ENCODE measurements at places on chromosomes 3 and 15.

DNA sequence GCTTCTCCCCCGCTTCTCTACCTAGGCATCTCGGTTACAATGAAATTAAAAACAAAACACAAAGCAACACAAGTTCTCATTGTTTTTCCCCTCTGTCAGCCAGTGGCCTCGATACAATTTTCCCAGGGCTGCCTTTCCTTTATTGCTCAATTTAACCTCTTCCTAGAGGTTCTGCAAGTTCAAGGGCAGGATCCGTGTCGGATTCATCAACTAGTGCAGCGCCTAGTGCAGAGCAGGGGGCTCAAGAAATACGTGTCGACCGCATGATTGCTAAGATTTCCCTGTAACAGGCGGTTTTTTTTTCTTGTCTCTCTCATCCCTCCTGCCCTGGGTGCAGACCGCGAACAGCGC lies 1.4 kb upstream of the BHLHE40 start:
- no peak for DNase-seq

GRCh38 chr3:173025941-173026340 lies 115.1 kb downstream of the SPATA16 start:
- DNase-seq, result no peak

GRCh38 chr3:23115171-23115877 lies 87.8 kb upstream of the UBE2E2 start:
- no peak for DNase-seq

DNA sequence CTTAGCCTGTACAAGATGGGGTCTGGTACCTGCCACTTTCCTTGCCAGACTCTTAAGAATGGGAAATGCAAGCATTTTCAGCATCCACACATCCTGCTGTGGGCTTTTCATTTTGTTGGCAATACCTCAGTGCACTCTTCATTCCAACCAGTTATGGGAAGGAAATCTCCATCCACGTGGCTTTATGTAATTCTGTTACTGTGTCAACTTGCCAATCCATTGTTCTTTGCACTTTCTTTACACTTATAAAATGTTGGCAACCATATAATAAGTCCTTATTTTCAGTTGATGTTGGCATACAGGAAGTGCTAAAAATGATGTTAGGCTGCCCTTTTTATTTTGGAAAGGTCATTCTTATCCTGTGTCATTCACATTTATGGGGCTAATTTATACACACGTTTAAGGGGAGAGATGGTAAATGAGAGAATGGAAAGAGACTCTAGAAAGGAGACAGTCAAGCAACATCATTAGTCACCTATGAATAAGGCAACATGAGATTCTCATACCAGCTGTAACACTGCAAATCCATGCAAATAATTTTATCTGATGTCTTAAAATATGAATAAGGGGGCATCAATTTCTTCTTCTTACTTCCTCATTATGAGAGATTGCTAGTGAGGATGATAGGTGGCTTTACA lies 238.7 kb downstream of the CHST2 start:
- DNase-seq, result no peak

- no peak for DNase-seq
These were observed 5.8 kb downstream of the LIPC start for GRCh38 chr15:58437531-58438105.

GRCh38 chr3:76651784-76652183 lies 388.1 kb upstream of the ROBO2 start:
- no peak for DNase-seq

DNA sequence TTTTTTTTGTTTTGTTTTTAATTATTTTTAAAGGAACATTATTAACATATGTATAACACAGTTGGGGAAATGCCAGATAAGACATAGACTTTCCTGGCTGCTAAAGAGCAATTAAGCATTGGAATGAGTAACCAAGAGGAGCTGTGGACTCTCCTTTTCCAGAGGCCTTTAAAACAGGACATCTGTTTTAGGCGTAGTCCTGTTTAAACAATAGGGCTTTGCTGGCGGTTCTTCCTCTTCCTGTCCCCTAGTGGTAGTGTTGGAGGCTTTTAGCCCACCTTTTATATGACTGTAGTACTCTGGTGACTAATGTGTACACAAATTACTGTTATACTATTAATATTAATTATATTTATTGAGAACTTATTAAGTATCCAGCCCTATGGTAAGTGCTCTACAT lies 81.9 kb downstream of the PPARG start:
- peak; percentile 48 for DNase-seq

DNA sequence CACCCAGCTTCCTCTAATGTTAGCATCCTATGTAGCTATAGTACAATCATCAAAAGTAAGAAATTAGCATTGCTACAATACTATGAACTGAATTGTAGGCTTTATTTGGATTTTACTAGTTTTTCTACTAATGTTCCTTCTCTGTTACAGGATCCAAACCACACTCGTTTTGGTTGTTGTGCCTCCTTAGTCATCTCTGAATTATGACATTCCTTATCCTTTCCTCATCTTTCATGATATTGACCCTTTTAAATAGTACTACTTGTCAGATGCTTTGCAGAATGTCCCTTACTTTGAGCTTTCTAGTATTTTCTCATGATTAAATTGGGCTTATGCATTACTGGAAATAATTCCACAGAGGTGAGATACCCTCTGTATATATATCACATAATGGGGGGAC lies 265.4 kb downstream of the VPS13C start:
- DNase-seq, result no peak

GRCh38 chr15:65767264-65767595 lies 24.9 kb downstream of the DENND4A start:
- no peak for DNase-seq

DNA sequence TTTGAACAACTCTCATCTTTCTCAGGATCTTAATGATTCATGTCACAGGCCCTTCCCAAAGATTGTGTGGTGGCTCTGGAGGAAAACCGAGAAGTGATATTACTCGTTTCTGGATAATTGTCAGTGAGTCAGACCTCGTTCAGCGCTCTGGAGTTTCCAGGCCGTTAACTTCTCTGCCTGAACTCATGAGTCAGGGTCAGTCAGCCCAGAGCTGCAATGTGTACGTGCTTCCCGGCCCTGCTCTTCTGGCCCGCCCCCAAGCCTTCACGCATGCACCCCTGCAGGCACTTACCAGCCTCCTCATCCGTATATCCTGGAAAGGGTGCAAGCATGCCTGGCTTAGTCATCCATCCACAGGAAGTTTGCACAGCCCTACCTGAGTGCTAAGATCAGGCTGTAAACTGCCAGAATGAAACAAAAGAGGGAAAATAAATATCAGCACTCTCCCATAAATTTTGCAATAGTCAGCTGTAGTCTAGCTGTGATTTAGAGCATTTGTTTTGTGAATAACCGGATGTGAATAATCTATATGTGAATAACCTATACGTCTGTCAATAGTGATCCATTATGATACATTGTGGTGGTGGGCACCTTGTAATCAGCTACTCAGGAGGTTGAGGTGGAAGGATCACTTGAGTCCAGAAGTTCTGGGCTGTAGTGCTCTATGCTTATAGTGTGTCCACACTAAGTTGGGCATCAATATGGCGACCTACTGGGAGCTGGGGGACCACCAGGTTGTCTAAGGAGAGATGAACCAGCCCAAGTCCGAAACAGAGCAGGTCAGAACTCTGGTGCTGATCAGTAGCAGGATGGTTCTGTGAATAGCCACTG lies 35.3 kb upstream of the SEMA4B start:
- DNase-seq, result peak; percentile 98

DNA sequence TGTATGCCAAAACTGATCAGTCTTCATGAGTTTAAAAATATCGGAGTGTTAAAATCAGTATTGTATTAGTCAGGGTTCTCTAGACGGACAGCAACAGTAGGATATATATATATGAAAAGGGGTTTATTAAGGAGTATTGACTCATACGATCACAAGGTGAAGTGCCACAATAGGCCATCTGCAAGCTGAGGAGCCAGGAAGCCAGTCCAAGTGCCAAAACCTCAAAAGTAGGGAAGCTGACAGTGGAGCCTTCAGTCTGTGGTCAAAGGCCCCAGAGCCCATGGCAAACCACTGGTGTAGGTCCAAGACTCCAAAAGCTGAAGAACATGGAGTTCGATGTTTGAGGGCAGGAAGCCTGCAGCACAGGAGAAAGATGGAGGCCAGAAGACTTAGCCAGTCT lies 391.0 kb upstream of the CADM2 start:
- DNase-seq, result no peak

DNA sequence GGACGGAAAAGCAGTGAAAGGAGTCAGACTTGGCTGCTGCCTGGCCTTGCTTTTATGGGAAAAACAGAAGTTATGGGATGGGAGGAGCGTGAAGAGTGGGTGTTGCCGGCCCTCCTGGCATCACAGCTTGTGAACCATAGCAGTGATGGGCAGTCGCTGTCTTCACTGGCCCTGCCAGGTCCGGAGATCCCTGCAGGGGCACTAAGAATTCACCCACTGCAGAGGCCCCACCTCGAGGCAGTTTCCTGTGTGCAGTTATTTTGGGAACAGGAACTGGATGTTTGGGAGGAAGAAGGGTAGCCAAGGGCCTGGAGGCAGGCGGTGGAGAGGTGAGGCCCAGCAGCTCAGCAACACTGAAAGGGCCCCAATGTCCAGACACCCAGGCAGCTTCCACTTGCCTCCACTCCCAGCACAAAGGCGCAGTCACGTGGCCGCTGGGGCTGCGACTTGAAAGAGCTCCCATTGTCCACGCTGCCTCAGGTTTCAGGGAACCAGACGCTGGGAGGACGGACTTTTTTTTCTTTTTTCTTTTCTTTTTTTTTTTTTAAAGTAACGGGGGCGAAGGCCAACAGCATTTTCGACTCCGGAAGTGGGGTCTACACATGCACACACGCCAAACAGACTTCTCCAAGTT lies 255.6 kb downstream of the ZNF621 start:
- DNase-seq, result no peak

GRCh38 chr15:68425428-68426060 lies 6.4 kb downstream of the ITGA11 start:
- peak; percentile 58 for DNase-seq

DNA sequence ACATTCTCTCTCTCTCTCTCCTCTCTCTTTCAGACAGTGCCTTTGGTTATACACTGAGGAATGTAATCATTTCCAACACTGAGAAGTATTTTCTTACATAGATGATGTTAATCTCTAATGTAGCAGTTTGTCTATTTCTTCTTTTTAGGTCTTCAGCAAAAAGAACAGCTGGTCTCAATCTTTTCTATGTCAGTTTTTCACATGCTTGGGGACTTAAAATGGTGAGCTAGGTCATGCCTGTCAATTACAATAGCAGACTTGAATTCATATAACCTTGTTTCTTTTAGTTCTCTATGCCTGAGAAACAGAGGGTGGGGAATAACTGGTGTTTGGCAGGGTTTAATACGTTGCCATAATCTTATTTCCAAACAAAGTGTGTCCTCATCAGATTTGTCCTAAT lies 786.2 kb downstream of the SQOR start:
- no peak for DNase-seq

DNA sequence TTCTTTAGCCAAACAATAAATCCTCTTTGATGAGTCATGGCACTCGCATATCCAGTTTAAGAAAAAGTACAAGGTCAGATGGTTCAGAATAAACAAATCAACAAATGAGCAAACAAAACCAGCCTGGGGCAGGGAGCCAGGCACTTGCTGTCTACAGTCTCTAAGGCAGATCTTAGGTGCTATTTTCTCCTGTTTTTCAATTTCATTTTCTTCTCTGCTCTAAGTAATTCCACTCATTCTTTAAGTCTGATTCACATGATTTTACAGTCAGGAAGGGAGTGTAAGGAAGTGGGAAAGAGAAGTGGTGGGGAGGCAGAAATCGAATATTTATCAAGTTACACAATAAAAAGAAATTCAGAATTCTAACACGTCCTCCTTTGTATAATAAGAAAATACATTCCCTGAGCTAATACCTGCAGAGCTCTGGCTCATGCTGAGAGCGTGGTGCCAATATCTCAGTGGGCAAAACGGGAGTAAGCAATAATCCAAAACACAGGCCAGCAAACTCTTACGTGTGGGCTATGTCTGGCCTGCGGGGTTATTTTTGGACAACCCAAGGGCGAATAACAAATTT lies 298.6 kb downstream of the ADAMTS17 start:
- DNase-seq, result peak; percentile 73

DNA sequence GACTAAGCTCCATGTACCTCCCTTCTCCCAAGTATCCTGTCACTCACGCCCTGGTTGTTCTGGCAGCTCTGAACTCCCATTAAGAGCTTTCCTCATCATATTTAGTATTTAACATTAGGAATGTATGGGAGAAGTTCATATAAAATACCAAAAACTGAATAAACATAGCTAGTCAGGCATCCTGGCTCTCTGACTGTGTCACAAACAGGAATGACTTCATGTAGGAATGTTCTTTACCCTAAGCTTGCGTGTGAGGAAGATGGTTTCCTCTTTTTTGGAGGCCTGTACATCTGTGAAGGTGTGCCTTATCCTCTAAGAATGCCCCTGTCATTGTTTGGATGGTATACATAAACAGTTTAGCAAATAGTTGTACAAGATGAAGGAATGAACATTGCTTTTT lies 38.6 kb downstream of the SEMA6D start:
- DNase-seq, result no peak

- peak; percentile 15 for DNase-seq
These were observed 41.9 kb upstream of the SLC6A1 start for GRCh38 chr3:10950476-10951294.

- DNase-seq, result no peak
These were observed 26.6 kb downstream of the AGBL1 start for GRCh38 chr15:86106306-86106705.

GRCh38 chr3:23302271-23302670 lies 99.1 kb downstream of the UBE2E2 start:
- DNase-seq, result no peak

DNA sequence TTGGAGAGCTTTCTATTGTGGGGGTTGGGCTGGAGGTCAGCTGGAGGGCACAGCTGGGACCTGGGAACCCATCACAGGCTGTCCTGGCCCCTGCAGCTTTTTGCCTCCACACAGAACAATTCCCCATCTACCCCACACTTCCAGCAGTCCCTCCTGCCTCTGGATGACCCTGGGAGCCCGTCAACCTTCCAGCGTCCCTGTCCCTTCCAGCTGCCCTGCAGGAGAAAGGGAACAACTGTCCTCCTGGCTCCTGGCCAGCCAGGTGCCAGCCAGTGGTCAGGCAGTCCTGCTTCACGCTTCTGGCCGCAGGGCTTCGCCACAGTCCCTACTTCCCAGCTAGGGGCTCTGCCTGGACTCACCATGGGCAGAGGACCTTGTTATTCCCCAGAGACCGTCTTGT lies 27.2 kb downstream of the LINGO1 start:
- DNase-seq, result no peak

DNA sequence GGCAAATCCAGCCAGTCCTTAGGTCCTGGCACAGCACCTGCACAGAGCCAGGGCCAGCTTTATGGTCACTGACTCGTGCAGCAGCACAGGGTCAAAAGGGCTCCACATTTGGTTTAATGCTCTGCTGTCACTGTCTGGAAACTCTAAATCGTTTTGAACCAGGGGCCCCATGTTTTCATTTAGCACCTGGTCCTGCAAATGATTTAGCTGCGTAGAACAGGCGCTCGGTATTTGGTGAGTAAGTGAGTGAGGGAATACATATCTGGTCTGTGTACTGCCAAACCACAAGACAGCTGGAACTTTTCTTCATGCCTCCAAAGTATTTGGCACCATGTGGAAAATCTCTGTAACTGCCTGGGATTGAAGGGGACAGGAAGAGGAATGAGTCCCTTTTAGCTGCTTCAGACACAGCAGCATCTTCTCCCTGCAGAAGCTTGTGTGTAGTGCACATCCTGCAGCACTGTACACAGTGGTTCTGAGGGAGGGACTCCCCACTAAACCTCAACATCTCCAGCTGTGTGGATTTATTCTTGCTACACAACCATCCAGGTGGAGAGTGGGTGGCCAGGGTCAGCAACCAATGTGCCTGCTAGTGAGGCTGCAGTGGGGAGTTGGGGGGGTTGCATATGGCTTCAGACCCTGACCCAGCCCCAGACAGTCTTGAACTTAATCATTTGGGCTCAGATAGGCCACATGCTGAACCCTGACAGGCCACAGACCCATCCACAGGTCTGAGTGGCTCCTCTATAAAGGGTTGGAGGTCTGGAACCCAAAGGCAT lies 1.1 kb downstream of the SH2D7 start:
- DNase-seq, result peak; percentile 94

- no peak for DNase-seq
These were observed 26.9 kb downstream of the FAM240A start for GRCh38 chr3:46639221-46639620.

Data from mesenchymal stem cell (in vitro differentiated cells and primary cell).